ENCODE measurements at places on chromosomes 12 and 14.

DNA sequence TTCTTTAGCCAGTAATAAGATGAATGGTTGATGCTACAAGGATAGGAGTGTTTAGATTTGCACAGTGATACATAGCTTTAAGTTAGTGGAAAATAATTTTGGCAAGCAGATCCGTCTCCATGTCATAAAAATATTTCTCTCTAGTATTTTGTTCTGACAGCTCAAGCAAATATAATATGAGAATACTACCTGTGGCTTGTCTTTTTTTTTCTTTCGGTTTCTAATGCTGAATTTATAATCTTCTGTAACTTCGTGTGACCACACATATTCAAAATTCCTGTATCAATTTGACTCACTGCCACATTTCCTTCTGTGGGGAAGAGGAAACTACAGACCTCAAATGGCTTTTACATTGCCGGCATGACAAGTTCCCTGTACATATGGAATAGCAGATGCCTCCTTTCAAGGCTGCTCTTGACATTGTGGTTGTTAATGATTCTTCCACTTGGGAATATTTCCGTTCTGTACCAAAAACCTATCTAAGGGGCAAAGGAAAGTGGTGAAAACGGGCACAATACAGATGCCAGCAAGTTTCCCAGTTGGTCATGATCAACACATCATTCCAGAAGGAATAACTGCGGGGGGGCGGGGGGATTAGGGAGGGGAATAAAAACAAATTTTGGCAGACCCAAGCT is 103.6 kb upstream of the CCDC91 start:
- no peak for DNase-seq

DNA sequence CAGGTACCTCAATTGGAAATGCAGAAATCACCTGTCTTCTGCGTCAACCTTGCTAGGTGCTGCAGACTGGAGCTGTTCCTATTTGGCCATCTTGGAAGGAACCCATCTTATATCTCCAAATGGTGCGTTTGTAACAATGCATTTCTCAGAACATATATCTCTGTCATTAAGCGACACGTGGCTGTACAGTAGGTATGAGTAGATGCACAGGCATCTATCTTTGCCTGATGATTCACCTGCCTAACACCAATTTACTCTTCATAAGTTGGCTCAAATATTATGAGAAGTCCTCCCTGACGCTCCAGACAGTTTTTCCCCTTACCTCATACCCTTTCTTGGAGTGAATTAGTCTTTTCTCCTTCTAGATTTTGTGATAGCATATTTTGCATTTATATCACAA is 44.2 kb downstream of the GPR137C start:
- DNase-seq, result no peak

DNA sequence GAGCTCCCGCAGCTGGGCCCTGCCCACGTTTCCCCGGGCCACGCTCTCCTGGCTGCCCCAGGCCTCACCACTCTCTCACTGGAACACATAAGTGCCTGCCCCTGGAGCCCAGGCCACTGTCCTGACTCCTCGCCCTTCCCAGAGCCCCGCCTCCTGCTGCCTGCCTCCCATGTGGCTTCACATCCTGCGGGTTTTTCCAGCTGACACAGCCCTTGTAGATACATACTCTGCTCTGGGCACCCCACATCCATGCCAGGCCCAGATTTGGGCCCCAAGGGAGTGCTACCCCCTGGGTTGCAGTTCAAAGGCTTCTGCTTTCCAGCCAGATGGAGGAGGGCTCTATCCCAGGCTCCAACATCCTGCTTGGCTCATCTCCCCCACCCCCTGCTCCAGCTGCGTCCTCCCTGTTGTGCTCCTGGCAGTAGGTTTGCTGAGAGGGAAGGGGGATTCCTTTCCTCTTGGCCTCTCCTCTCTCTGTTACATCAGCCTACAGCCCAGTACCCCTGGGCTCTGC is 60.1 kb downstream of the TSPAN9 start:
- no peak for DNase-seq

DNA sequence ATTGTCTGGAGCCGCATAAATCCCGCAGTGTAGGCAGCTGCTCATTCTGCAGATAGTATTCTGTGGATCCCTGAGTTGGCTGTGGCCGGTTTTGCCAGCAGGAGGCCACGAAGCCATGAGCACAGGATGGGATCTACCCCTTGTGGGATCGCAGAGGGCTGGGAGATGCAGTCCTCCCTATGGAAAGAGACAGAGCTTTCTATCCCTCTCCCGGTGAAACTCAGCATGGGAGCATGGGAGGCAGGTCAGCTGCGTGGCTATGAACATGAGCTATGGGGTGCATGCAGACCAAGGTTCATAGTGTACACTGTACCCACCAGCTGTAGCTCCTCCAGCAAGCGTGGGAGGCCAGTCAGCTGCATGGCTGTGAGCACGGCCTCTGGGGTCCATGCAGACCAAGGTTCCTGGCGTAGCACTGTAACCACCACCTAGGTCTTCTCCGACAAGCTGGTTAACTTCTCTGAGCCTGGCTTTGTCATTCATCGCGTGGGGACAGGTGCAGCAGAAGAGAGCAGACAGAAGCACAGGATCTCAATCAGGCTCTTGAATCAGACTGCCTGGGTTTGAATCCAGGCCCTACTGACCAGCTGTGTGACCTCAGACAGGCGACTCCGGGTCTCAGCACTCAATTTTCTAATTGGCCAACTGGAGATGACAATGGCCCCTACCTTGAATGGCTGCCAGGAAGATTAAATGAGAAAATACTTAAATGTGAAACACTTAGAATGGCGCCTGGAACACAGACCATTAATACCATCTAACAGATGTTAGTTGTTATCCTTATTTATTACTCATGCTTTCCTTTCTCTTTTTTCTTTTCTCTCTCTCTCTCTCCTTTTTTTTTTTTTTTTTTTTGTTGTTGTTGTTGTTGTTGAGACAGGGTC is 6.0 kb downstream of the BDKRB1 start:
- DNase-seq, result no peak

Data from stimulated activated CD4-positive, alpha-beta T cell treated with anti-CD3 and anti-CD28 coated beads, Interleukin-1b, Interleukin-23, amount 100 ng/mL, for 24 hours (primary cell).